ENCODE measurements at places on chromosomes 2 and 18.

- no peak for DNase-seq
Observed at GRCh38 chr2:197239434-197239833, 71.1 kb downstream of the ANKRD44 start.

GRCh38 chr2:70835643-70836042 is at the start of gene CD207:
TSS of gene CD207 (minus strand) at chr2:70835816. CDS start at chr2:70835776, 40 bp downstream.
- no peak for DNase-seq

DNA sequence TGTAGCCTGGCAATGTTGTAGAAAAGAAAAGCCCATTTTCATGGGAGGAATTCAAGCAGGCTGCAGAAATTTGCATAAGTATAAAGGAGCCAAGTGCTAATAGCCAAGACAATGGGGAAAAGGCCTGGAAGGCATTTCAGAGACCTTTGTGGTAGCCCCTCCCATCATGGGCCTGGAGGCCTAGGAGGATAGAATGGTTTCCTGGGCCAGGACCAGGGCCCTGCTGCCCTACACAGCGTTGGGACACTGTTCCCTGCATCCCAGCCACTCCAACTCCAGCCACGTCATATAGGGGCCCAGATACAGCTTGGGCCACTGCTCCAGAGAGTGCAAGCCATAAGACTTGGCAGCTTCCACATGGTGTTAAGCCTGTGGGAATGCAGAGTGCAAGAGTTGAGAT is 8.1 kb upstream of the ZNF24 start:
- DNase-seq = no peak

DNA sequence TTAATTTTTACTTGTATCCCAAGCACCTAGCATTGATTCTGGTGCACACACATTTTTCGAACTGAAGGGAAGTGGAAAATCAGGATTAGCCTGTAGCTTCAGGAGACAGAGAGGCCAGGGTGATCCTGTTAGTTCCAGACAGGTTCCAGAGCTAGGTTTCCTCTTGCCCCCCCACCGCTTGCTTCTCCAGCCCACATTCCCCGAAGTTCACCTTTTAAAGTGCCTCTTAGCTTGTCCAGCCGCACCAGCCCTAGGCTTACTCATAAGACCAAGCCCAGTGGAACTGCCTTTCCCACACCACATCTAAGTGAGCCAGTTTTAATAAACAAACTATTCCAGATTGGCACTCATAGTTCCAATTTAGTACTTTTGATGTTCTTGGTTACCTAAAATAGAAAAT is 898.6 kb upstream of the KLHL29 start:
- DNase-seq = no peak

DNA sequence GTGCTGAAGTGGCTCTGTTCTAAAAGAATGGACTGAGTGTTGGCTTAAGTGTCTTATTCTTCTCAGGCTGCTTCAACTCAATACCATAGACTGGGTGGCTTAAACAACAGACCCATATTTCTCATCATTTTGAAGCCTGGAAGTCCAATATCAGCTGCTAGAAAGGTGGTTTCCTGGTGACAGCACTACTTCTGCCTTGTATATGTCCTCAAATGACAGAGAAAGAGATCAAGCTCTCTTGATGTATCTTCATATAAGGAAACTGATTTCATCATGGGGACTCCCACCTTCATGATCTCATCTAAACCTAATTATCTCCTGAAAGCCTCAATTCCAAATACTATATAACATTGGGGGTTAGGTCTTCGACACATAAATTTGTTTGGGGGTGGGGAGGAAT is 449.7 kb upstream of the DSEL start:
- DNase-seq = no peak

GRCh38 chr18:77210249-77210648 is 39.4 kb upstream of the GALR1 start:
- DNase-seq = no peak

Measured in RWPE1 (cell line).